ENCODE measurements at places on chromosomes 2 and 18.

- DNase-seq: no peak
These were observed 376.3 kb upstream of the UBE2E3 start for GRCh38 chr2:180604077-180604476.

DNA sequence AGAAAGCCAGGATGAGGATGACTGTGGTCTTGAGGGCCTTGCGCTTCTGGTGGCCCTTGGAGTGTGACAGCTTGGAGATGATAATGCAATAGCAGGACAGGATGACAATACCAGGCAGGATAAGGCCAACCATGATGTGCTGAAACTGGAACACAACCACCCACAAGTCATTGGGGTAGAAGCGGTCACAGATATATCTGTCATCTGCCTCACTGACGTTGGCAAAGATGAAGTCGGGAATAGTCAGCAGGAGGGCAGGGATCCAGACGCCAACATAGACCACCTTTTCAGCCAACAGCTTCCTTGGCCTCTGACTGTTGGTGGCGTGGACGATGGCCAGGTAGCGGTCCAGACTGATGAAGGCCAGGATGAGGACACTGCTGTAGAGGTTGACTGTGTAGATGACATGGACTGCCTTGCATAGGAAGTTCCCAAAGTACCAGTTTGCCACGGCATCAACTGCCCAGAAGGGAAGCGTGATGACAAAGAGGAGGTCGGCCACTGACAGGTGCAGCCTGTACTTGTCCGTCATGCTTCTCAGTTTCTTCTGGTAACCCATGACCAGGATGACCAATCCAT is 2.7 kb downstream of the CXCR4 start:
- DNase-seq: no peak

DNA sequence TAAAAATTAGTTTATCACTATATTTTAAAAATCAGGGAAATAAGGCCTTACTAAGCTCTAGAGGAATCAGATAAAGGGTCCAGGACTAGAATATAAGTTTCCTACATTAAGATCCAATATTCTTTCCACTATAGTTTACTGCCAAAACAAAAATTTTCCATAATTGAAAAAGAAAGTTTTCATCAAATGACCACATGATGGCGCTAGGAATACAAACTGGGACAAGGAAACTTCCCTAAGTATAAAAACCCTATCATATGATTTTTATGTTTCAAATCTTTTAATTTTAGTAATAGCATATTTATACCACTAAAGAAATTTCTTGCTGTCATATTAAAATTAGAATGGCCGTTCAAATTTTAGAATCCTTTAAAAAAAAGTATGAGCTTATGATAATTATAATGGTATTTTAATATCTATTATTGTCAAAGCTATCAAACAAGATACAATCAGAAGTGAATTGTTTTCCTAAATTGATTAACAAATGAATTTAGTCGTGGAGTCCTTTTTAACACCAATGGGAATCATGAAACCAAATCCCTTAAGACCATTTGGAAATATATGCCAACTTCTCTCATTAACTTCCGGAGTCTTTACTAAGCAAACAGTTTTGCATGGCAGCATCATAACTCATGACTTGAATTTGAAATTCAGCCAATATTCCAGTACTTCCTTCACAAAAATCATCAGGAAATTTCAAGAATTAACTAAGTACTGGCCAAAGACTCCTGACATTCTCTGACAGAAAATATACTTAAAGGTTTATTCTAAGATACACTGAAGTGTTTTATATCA is 70.3 kb downstream of the SCN1A start:
- no peak for DNase-seq

GRCh38 chr18:23177433-23178072 is 42.3 kb downstream of the CABLES1 start:
- DNase-seq: no peak

DNA sequence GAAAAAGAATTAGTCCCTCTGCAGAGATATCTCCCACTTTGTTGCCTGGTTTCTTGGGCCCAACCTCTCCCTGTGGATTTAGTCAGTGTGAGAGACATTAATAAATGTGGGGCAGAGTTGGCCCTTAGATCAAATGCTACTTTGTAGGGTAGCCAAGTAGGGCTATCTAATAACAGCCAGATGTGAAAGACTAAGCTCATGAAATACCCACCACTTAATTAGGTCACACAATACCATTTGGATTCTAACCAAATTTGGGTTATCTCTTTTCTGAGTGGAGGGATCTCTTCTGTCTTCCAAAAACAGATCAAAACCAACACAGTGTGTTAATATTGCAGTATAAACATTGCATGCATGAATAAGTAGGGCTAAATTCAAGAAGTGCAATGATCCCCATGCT is 626.8 kb upstream of the ZEB2 start:
- DNase-seq: no peak

GRCh38 chr2:42958741-42959233 is 166.4 kb upstream of the HAAO start:
- no peak for DNase-seq

DNA sequence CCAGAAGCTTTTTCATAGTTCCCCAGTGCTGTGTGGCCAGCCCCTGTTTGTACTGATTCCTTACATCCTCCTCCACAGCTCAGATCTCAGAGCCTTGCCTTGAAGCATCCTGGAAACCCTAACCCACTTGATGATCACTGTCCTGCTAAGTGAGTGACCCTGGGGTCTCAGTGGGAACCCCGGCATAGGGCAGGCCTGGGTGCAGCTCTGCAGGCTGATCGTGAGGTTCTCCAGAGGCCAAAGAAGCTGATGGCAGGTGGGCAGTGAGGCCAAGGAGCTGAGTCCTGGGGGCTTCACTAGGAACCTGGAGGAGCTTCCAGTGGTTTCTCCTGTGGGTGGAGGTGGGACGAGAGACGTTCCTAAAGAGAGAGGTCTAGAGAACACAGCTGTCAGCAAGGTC is 47.4 kb upstream of the BIN1 start:
- DNase-seq: no peak

GRCh38 chr2:109079590-109079989 is 49.4 kb upstream of the SH3RF3 start:
- DNase-seq: no peak

DNA sequence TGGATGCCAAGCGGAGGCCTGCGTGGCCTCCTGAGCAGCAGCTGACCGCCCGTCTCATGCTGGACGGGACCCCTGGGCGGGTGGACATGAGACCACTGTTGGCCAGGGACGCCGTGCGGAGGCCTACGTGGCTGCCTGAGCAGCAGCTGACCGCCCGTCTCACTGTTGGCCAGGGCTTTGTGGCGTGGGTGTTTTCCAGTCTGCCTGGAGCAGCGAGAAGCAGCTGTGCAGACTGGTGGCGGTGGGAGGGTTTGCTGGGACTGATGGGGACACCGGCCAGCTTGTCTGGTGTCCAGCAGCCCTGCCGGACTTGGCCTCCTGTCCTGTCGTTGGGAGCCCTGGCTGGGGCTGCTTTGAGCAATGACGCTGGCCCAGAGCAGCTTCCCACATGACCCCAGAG is 5.8 kb upstream of the D2HGDH start:
- DNase-seq: no peak
